ENCODE measurements at places on chromosomes 2 and 18.

DNA sequence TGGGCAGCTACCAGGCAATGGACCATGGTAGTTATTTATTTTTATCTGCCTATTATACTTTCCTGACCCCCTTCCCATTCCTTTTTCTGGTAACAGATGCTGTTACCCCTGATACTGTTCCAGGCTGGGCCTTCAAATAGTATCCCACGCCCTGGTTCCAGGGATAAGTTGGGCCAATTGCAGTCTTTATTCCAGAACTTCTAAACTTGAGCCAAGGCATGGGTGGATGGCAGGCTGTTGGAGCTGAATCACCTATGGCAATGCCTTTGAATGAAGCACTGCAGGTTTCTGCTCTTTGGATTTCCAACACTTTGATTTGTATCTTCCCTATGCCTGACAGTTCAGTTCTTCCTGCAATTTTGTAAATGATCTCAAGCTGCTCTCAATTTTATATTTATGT, 99.2 kb upstream of the LHCGR start:
- DNase-seq: no peak

GRCh38 chr18:76495435-76496193, 572 bp upstream of the ZNF516 start:
- no peak for DNase-seq

DNA sequence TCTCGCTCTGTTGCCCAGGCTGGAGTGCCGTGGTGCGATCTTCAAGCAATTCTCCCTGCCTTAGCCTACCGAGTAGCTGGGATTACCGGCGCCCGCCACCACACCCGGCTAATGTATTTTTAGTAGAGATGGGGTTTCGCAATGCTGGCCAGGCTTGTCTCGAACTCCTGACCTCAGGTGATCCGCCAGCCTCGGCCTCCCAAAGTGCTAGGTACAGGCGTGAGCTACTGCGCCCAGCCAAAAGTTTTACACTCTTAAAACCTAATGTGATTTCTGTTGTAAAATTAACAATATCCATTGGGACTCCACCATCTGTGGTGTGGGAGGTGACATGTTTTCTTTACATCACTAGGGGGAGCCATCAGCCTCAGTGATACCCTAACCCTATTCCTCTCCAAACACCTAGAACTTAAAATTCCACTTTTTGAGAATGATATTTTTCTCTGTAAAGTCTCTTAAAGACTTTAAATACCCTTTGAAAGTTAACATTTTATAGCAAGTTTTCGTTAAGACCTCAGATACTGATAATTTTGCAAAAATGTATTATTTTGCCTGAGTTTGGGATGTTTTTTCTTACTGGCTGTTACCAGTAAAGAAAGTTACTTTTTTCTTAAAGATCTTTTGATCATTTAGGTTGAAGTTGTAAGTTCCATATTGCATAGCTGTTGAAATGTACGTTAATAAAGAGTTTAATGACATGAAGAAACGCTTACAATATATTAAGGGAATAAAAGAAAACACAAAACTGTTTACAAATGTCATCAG, 11.6 kb upstream of the EIF2AK2 start:
- DNase-seq: no peak

GRCh38 chr2:2095360-2096093, 235.5 kb downstream of the MYT1L start:
- no peak for DNase-seq

DNA sequence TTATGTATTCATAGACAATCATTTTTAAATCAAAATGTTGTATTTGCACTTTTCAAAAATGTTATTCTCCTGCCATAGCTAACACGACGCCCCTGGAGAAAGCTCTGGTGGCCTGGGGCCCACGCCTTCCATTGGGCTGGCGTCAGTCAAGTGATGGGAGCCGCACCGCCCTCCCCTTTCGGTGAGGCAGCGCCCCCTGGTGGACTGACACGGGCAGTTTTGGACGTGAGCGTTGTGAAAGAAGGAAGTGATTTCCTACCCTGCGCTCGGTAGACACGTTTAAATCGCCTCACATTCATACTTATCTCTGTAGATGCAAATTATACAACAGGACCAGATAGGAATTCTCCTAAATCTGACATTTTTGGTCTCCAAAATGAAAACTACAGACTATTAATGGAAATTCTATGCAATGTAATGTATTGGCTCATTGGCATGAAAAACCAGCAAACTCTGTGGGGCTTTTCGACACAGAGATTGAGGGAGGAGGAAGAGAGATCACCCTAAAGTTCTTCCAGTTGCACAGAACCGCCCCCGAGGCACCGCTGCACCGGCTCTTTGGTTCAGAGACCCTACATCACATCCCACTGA, 326.2 kb upstream of the SOX11 start:
- no peak for DNase-seq

All from CD8-positive, alpha-beta T cell (primary cell).